ENCODE measurements at places on chromosomes 5 and 9. TPM values are rescaled to one million over a fixed set of nuclear protein-coding genes. Genes with fewer than 3 reads are reported as not detected.

HSD17B3 gene
- not detected for total RNA-seq

DOCK8 gene
- 122 TPM for total RNA-seq

STC2 gene
- total RNA-seq, result 25.4 TPM

GRXCR2 gene
- total RNA-seq, result not detected

Data from activated T-helper 1 cell treated with anti-CD3 and anti-CD28 coated beads, Interleukin-12 subunit alpha, Interleukin-12 subunit beta, Interleukin-2, Interleukin-4 antibody, amounts not matched to agents 30 ng/mL and 10 ng/mL and 1 ng/mL, durations not matched to agents 14 hours and 24 hours and 36 hours (primary cell).